Right ventricle myocardium inferior (tissue), 1 donor: ENCODE measurements at places on chromosomes 7 and 10. TPM values are rescaled to one million over a fixed set of nuclear protein-coding genes. Genes with fewer than 3 reads are reported as not detected.
A peak's percentile ranks its signal among the peaks of the same experiment; 100 is the strongest.

The CNNM1 gene
- total RNA-seq: 0.16 TPM

The ACTR3C gene
- total RNA-seq: 5.7 TPM

The OR9A4 gene
- not detected for total RNA-seq

The TRIM8 gene
- total RNA-seq: 109 TPM

The KCNIP2 gene
- 409 TPM for total RNA-seq

The ANKRD22 gene
- total RNA-seq: not detected

The CACUL1 gene
- total RNA-seq: 23.6 TPM

The CHRM2 gene
- total RNA-seq: 70.4 TPM

The SPOCK2 gene
- total RNA-seq: 10.4 TPM

GRCh38 chr7:15167912-15168311 lies 265.4 kb upstream of the DGKB start:
- no peak for DNase-seq

DNA sequence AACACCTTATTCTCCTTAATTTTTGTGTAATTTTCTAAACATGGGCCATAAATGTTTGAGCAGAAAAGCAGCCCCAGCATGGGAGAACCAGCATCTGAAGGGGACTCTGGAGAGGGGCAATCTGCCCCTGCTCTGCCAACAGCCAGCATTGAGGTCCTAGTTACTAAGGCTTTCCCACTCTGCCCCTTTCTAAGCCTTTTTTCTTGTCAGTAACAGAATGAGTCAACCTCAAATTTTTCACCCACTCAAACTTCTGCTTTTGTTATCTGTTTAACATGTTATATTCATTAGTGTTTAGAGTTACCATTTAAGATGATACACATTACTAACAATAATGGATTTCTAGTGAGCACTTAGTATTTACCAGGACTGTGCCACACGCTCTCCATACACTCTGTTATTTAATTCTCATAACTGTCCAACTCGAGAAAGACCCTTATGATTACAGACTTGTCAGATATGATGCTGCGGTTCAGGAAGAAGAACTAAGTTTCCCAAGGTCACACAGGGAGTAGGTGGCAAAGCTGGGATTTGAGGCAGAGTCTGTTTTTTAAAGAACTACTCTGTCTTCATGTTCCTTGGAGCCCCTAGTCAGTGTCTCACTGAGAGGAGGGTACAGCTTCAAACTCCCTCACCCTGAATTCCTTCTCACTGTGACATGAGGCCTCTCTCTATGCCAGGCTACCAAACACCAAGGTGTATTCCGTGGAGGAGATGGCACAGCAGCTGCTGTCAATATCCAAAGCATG lies 19.9 kb upstream of the GPAM start:
- no peak for DNase-seq

- DNase-seq: no peak
Measured at GRCh38 chr7:99092064-99092720, 51.7 kb downstream of the SMURF1 start.

- DNase-seq: no peak
Measured at GRCh38 chr10:15809450-15809849, 50.9 kb downstream of the MINDY3 start.

DNA sequence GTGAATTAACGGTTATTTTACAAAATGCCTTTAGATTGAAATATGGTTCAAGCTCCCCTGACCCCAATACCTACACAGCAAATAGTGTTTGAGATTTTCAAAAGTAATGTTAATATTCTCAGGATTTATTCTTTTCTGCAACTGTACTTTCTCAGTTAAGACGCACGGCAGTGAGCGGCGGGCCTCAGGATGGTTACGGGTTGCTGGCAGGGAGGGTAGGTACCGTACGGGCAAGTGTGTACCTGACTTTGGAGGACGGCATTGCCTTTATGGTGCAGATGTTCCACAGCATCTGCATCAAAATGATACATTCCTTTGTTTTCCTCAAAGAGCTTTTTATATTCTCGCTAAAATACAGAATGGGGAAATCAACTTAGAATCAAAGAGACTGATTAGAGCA lies 44.8 kb downstream of the NEBL start:
- DNase-seq: no peak

- DNase-seq: no peak
Measured at GRCh38 chr7:105246679-105247078, 142.0 kb downstream of the SRPK2 start.

DNA sequence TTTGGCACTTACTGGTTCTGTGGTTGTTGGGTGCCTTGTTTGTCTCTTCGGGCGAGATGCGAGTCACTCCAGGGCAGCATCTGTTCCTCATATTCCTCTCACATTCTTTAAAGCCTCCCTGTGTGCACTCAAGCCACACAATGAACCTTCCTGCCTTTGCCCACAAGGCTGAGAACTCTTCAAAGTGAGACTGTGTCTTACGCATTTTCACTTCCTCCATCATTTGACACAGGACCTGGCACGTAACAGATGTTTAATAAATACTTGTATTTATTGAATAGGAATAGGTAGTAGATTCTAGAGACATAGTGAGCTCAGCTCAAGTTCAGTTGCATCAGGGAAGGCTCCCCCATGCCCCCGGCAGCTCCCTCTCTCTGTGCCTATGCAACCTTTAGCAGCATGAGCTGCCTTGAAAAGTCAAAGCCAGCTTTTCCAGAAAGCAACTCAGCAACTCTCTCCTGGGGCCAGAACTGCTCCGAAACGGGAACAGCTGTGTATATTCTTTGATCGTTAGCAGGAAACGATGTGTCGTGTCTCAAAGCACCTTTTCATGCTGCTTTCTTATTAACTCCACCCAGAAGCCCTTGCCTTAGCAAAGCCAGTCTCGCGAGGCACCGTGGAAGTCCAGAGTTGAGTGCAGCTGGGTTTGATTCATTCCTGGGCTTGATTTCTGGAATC lies 97.5 kb downstream of the PFKFB3 start:
- no peak for DNase-seq

DNA sequence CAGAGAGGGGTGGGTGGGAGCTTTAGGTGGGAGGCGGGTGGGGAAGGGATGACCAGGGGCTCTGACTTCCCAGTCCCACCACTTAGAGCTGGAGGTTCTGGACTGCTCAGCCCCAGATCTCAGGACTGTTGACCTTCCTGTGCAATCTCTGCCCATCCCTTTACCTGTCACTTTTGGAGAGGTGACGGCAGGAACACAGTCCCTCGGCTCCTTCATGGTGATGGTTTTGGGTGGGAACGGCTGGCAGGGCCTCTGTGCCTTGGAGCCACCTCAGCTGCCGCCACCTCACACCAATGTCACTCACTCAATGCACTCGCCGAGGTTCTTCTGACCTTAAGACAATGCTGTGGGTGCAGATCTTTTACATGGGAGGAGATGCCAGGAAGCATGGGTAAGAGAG lies 49.0 kb downstream of the TMEM270 start:
- no peak for DNase-seq

DNA sequence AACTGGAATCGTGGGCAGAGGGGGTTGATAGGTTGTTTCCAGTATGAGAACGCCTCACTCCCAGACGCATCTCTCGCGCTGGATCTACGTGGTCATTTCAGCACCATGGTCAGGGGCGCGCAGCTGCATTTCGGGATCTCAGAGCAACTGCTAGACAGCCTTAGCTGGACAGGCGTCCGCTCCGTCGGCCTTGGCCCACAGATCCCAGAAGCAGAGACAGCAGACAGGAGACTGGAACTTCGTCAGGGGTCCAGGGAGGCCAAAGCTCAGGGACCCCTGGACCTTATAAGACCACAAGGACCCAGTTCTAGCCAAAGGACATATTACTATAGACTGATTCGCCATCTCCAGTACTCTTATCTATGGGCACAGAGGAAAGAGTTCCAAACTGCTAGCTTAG lies 5.3 kb downstream of the NEUROG3 start:
- no peak for DNase-seq

GRCh38 chr10:1197384-1197783 lies 141.2 kb downstream of the WDR37 start:
- no peak for DNase-seq

GRCh38 chr10:114519756-114520293 lies 115.5 kb upstream of the AFAP1L2 start:
- DNase-seq: no peak

DNA sequence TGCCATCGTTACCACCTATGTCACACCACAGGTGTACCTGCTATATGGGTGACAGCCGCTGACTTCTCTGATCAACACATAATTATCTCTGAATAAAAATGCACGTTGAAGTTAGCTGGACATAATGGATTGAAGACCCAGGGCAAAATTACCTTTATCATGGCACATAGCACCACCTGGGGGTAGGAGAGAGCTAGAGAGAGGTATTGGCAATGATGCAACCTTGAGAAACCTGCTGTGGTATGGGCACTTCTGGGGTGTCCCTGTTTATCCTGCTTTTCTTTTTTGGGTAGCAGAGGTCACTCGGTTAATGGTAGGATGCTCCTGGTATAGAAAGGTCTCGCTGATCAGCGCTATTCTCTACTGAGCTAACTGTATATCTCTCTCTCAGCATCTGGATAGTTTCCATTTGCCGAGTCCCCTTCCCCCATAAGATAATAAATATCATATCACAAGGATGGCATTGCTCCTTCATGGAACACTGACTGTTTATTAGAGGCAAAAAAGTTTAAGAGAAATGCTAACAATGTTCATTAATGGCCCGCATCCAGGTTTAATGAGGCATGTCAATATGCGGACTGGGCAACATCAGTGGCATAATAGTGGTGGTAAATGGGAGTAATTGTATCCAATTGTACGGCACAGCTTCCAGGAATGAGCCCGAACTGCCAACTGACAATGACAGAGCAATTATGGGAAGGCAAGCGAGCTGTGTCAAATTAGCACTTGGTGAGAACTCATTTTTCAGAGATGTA lies 323.1 kb downstream of the TFEC start:
- no peak for DNase-seq

DNA sequence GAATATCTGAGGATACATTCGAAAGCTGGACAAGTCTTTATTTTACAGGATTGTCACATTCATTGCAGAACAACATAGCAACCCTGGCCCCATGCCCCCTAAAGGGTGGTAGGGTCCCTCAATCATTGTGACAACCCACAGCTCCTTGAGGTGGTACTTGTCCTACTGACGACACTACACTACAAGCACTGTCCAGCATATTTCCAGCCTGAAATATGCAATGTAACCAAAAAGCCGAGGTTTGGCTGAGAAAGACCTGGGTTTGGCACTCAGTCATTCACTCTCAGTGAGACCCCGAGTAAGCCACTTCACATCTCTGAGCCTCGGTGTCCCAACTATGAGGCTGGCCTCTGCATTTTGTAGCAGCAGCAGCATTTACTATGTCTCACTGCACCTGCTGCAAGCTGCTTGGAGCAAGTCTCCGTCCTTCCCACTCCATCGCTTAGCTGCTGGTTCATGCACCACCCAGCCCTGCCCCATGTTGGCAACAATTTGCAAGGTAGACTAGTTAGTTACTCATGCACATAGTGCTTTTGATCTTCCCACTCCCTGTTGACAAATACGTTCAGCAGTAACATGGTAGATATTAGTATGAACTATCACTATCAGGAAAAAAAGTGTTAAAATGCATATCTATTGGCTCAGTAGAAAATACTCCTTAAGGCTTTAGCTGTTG lies 43.6 kb upstream of the TNPO3 start:
- DNase-seq: no peak

GRCh38 chr7:131898418-131898817 lies 342.0 kb upstream of the PODXL start:
- no peak for DNase-seq

DNA sequence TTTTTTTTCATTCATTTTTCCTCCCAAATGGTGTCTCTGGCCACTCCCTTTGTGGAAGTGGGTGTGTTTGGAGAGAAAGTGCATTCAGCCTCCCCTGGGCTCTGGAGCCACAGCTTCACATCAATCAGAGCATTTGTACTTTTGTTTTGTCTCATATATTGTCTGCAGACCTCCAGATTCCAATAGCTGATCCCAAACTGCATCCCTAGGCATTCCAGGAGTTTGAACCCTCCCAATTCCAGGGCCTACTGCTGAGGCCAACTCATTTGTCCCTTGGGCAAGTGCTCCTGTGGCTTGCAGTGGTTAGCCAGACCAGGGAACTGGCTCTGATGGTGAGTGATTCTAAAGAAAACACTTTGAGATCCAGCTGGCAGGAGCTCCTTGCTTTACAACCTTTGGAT lies 163.3 kb downstream of the IPMK start:
- peak; percentile 35 for DNase-seq

GRCh38 chr7:78912781-78913180 lies 540.7 kb downstream of the MAGI2 start:
- no peak for DNase-seq

- DNase-seq: no peak
Measured at GRCh38 chr10:98560565-98560964, 113.8 kb upstream of the HPS1 start.

DNA sequence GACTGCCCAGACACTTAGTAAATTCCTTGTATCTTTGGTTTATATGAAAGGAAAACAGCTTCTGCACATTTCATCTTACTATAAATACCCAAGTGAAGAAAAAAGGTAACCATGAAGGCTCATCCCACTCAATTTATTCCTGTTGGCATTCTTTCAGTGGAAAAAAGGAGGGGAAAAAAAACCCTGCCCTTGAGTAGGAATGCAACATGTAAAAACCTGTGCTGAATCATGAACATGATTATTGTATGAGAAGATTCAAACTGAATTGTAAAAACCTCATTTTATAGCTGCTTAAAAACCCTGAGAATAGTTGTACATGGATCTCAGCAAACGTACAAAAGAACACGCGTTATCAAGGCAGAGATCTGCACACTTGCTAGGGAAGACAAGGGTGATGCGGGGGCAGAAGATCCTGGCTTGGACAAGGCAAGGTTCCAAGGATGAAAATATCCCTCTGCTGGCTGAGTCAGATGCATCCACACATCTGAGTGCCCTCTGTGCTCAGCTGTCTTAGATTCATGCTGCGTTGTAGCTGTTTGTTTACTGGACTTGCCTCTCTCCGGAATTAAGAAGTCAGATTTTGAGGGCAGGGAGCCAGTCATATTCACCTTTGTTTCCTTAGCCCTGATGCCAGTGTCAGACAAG lies 658.2 kb downstream of the PARD3 start:
- DNase-seq: no peak

DNA sequence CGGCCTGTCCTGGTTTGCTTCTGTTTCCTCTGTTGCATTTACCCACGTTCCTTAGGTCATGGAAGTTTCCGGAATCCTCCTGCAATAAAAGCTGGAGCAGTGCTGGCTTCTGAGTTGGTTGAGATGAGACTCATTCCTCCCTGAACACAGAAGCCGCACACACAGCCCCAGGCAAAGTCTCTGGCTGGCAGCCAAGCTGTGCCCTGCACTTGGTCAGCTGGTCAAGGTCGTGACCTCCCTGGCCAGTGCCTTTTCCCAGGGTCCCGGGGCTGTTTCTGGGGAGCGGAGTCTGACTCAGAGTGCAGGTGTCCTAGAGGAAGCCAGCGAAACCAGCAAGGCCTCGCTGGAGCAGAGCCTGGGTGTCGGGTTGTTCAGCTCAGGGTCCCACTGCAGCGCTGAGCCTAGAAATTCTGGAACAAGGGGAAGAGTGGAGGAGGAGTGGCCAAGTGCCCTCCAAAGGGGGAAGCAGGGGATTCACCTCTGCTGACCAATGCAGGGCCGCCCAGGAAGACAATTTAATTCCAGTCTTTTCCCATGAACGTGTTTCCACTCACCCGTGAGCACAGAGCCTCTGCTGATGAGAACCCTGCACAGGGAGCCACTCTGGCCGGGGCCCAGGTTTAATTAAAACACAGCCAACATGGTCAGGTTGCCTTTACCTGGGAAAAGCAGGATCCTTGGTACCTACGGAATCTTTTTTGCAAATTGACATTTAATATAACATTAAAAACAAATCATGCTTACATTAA lies 245.5 kb upstream of the PPP2R2D start:
- DNase-seq: no peak
